Fibroblast of skin of left biceps (primary cell): ENCODE measurements at places on chromosomes 1 and 21.

GRCh38 chr1:228009828-228010775 is 3.3 kb downstream of the WNT3A start:
- no peak for DNase-seq

DNA sequence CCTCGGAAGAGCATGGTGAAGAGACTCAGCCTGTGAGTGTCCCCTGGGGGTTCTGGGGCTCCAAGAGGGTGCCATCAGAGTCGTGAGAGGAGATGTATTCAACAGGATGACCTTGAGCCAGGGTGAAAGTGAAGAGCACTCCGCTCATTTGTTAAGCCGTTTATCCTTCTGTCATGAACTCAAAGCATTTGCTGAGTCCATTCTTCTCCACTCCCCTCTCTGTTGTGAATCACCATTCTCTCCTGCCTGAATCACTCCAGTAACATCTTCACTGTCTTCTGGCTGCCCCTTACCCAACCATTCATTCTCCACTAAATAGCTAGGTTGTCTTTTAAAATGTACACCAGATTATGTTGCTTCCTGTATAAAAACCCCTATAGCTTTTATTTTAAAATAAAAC is 102.2 kb downstream of the RGL1 start:
- no peak for DNase-seq

GRCh38 chr1:161032409-161032808 is 6.4 kb downstream of the TSTD1 start:
- no peak for DNase-seq

DNA sequence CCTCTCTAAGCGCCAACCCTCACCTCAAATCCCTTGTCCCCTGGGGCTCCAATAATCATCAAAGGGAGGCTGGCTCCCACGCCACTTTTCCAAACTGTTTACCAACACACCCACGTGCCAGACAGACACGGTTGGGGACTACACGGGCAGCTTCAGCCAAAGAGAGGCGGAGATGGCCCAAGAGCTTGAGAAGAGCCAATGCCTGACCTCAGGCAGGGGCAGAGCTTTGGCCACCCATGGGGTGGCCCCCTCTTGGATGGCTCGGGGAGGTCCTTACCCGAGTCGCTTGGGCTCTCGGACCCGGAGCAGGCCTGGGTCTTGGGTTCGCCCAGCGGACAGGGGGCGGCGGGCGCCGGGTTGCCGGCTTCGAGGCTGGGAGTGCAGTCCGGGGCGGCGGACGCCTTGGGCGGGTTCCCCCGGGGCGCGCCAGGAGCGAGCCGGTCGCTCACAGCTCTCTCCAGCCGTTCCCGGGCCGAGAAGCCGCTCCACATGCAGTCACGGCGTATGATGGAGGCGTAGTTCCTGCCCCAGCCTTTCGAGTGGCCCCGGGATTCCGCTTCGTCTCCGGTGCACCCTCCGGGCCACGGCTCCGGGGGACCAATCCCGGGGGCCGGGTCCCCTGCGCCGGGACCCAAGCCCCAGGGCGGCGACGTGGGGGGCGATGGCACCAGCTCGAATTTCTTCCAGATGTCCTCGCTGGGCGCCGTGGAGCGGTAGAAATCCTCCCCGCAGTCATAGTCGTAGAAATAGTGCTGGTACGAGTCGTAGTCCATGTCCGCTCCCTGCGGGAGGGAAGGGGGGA is 854 bp downstream of the MYCL start:
- no peak for DNase-seq

GRCh38 chr1:230263568-230264195 is 162.4 kb downstream of the PGBD5 start:
- DNase-seq = no peak

- DNase-seq = no peak
These were observed 697 bp downstream of the AGO3 start for GRCh38 chr1:35931446-35932157.

DNA sequence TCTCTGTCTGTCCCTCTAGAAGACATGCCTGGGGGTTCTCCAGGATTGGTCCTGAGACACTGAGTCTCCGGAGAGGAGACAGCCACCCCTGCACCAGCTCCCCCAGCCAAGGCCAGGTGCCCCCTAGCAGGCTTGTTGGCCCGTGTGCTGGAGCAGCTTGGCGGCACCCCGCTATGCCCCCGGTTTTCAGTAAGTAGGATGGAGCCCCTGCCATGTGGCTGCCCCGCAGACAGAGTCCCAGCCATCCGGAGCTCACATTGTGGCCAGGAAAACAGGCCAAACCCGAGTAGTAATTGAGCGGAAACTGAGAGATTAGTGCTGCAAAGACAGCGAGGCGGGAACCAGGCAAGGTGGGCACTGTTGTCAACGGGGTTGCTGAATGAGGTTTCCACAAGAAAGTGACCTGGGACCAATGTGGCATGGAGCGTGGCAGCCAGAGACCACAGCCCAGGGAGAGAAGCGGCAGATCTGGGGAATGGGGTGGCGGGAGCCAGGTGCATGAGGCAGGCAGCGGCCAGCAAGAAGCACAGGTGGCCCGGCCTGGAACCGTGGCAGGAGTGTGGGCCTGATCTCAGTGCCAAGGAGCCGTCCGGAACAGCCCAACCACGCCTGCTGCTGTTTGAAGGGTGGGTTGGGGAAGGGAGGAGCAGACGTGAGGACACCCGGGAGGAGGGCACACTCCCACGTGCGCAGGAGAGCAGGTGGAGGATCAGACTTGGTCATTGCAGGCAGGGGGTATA is 137.4 kb upstream of the VAMP3 start:
- no peak for DNase-seq

- no peak for DNase-seq
These were observed 1.9 kb downstream of the PLCH2 start for GRCh38 chr1:2477791-2478499.

GRCh38 chr1:27555700-27556424 is 48.1 kb downstream of the AHDC1 start:
- DNase-seq = no peak

DNA sequence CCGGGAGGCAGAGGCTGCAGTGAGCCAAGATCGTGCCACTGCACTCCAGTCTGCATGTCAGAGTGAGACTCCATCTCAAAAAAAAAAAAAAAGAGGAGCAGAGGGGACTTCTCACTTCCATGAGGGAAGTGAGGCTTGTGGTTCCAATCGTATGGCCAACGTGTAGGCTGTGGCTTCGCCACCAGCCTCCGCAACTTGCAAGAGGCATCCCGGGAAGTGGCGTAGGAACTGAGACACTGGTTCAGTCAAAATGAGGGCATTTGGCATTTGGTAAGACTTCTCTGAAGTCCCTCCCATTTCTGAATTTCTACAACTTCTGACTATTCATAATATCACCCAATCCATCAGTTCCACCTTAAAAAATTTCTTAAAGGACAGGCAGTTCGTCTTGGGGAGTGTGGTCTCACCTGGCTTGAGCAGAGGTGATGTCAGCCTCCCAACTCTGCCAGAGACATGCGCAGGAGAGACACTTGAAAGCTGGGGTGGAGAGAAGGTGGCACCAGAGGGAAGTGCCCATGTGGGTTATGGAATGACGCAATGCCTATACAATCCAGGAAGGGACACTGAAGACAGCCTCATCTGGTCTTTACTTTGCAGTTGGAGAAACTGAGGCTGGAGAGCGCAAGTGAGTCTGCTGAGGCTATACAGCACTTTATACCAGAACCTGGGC is 17.2 kb downstream of the KAZN start:
- no peak for DNase-seq

- DNase-seq = no peak
These were observed 18.5 kb upstream of the LRRC53 start for GRCh38 chr1:74530892-74531291.

DNA sequence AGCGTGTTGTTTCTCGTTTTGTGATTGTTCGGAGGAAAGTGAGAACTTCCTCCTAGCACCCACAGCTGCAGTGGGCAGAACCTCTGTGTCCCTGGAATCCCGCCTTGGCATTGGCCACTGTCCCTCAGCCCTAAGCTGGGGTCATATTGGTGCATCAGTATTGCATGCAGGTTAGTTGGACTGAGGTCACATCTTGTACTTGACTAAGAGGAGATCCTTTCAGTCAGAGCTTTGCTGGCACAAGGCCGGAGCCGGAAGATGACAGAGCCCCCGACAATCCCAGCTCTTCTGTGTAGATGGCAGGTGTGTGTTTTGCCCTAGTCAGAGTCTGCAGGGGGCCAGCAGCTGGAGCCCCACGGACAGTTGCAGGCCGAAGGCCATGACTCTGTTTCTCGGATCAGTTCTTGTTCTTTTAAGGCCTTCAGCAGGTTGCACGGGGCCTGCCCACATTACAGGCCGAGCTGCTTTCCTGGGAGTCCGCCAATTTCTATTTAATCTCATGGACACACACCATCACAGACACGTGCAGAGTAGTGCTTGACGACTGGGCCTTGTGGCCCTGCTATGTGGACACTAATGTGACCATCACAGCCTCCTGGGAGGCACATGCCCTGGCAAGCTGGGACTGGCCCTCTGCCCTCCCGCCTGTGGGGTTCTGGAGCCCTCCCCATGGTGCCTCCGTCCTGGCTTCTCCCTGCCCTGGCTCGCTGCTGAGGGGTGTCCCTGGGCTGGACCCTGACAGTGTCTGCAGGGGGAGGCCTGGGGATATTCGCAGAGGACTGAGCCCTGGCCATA is 14.9 kb downstream of the SNAP47 start:
- DNase-seq = no peak

- DNase-seq = no peak
These were observed 6.3 kb upstream of the ADAR start for GRCh38 chr1:154614247-154614646.

DNA sequence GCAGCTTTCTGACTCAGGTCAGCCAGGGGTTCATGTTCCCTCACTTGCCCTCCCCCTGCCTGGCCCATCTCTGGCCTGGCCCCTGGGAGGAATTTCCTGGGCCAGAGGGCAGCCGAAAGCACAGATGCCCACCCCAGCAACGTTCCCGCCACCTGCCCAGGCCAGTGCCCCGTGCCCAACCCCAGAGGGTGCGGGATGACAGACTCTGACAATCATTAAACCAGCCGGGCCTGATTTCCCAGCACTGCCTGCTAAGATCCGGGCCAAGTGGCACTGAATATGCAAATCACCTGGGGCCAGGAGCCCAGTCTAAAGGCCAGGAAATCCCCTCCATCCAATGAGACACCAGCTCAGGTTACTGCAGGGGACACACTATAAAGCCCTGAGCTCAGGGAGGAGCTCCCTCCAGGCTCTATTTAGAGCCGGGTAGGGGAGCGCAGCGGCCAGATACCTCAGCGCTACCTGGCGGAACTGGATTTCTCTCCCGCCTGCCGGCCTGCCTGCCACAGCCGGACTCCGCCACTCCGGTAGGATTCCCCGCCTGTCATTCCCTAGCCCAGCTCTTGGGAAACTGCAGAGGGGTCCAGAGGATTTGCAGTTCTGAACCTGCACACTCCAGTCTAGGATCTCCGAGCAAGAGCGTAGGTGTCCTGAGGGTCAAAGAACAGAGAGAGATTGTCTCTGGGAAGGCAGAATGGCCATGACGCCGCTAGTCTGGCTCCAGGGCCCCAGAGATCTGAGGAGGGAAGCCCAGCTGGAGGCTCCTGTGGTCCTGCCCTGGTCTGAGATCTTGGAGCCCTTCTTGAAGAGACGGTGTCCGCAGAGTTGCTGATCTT is at the start of gene ELF3:
Gene ELF3 (plus strand): TSS at position 408 of the 836 bp plus-strand sequence. CDS start 550 bp downstream, outside the sequence.
- DNase-seq = no peak

GRCh38 chr1:14689996-14690615 is 91.6 kb downstream of the KAZN start:
- DNase-seq = no peak

- no peak for DNase-seq
These were observed 24.7 kb downstream of the SCYL3 start for GRCh38 chr1:169868978-169869377.

- no peak for DNase-seq
These were observed 2.9 kb downstream of the JAK1 start for GRCh38 chr1:64963466-64963865.

DNA sequence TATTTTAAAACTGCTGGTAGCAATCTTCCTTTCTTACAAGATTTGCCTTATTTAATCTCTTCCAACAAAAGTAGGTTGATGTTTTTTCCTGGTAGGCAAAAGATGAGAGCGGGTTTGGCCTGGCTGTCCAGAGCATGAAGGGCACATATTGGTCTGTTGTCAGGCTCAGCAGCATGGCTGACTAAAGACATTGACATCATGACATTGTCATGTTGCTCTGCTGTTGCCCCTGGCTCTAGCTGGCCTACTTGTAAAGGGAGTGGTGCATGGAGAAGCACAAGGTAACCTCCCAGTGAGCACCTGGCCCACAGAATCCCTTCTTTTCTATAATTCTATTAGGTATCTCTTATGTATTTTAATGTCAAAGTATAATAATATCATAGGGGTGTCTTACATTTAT is 23.6 kb downstream of the GNPAT start:
- no peak for DNase-seq

DNA sequence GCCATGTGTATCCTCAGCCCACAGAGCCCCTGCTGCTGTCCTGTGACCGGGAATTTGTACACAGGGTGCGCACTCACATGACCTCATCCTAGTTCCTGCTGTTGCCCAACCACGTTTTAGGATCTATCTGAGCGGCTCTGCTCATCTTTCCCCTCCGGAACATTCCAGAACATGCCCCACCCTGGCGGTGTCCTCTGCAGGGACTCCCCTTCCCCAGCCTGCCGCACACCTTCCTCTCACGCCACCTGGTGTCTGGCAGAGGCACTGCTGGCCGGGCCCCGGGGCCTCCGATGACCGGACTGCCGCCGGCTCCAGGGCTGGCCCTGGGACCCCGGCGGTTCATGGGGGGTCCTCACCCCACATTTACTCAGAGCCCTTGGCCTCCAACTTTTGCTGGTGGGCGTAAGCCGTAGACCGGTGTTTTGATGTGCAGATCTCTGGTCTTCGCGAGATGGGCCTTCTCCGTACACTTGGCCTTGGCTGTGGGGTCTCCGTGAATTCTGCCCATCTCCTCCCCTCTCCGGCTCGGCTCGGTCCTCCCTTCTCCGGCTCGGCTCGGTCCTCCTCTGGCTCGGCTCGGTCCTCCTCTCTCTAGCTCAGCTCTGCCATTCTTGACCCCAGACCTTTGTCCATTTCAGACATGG is 29.5 kb downstream of the ARHGEF16 start:
- DNase-seq = no peak

DNA sequence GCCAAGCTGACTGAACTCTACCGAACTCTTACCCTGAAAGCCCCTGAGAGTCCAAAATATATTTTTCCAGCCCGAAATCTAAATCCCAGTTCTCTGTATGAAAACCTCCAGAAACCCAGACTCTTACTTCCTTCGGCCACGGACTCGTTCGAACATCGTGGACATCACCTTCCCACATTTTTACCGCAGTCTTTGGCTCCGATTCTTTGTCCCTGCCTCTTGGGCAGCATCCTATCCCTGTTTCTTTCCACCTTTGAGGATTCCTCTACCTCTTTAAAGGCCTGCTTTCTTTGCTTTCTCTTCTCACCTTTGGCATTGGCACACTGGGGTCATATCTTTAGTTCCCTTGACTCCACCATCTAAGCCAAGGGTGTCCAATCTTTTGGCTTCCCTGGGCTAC is 932 bp upstream of the USP24 start:
- DNase-seq = no peak

- DNase-seq = no peak
These were observed 33.5 kb downstream of the PCAT6 start for GRCh38 chr1:202844259-202844658.

DNA sequence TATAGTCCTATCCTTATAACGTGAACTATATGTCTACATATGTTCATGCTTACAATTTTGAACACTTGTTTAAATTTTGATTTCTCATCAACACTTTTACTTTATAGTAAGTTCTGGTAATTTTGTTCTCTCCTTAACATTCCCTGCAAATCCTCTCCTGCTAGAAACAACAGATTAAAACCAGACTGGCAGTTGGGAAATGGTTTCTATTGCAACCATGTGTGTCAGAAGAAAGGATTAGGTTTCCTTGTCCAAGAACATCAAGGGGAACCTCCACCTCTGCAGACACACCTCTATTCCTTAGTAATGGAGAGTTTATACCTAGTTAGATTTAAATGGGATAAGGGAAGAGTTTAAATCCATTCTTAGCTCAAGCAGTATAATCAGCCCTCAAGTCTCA is 3.3 kb upstream of the WARS2 start:
- no peak for DNase-seq
